ENCODE measurements at places on chromosomes 4 and X.

DNA sequence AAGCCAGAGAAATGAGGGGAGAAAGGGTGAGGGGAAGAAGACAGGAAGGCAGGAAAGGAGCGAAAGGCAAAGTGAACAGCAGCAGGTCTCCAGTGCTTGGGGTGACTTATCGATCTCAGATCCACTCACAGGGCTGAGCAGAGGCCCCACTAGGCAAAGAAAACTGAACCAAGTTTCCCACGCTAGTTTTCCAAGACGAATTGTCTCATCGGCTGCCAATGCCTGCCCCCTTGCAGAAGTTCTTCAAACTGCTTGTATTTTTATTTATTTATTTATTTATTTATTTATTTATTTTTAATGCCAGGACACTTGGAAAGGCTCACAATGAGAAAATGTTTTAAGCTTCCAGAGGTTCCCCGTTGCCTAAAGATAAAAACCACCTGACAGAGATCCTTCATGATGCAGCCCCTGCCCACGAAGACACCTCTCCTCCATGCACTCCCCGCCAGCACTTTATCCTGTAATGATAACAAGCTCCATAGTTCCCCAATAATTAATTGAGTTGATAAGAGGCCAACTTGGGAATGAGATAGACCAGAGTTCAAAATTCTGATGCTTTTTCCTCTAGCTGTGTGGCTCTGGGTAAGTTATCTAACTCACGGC lies 43.2 kb downstream of the QDPR start:
- DNase-seq = no peak

- no peak for DNase-seq
Observed at GRCh38 chrX:27600686-27601085, 10.5 kb downstream of the DCAF8L2 start.

DNA sequence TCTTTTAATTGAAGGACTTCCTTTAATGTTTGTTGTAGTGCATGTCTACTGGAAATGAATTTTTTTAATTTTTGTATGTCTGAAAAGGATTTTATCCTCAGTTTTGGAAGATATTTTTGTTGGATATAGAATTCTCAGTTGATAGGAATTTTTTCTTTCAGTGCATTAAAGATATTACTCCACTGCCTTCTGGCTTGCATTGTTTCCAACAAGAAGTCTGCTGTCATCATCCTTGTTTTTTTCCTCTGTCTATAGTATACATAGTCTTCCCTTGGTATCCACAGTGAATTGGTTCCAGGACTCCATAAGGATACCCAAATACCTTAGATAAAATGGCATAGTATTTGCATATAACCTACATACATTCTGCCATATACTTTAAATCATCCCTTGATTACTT lies 33.5 kb downstream of the SCD5 start:
- DNase-seq = no peak

GRCh38 chrX:9492901-9493300 lies 28.0 kb downstream of the TBL1X start:
- no peak for DNase-seq

- DNase-seq = no peak
Observed at GRCh38 chr4:45778514-45778913, 345.3 kb downstream of the GABRG1 start.

DNA sequence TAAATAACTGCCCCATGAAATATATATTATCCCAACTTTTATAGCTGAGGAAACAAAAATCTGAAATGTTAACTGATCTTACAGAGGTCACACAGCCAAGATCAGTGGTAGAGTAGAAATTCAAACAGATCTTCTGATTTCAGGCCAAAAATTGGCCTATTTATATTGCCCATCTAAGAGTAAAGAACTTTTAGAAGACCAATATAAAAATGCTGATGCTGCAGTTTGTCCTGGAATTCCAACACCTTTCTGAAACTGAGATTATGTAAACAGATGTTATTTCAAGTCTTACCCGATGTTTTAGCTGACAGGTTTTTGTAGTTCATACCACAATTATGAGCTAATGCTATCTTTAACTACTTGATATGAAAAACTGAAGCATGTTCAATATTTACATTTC lies 51.1 kb downstream of the SPANXN3 start:
- no peak for DNase-seq

GRCh38 chrX:70479247-70479921 lies 34.7 kb downstream of the DLG3 start:
- no peak for DNase-seq

- no peak for DNase-seq
Observed at GRCh38 chr4:93312299-93312698, 516.3 kb upstream of the ATOH1 start.

GRCh38 chrX:107076158-107076557 lies 42.5 kb downstream of the RBM41 start:
- no peak for DNase-seq

DNA sequence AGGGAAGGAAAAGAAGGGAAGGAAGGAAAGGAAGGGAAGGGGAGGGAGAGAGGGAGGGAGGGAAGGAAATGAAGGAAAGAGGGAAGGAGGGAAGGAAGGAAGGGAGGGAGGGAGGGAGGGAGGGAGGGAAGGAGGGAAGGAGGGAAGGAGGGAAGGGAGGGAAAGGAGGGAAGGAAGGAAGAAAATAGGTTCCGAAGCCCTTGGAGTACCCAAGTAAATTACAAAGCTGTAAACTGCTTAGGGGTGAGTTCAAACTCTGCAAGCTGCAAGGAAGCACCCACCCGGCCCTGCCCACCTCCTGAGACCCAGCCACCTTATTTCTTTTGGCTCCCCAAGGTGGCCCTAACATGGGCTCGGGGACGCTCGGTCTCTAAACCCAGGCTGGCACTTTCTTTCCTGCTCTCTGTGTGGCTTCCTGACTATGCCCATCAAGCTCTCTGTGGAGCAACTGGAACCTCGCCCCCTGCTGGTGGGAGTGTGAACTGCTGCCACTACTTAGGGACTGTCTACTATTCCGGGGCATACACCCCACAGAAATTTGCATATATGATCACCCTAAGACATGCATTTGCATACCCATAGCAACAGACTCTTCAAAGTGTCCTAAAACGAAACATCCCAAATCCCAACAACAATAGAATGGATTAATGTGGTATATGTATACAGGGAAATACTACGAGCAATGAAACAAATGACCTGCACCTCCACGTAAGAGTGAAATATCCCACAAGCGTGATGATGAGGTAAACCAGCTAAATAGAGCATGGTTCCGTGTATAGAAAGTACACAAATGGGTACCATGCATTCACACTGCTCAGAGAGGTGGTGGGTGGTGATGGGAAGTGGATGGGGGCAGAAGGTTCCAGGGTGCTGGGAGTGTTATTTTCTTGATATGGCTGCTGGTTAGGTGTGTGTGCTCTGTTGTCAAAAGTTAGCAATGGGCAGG lies 151.7 kb upstream of the TBL1X start:
- peak; percentile 72 for DNase-seq

DNA sequence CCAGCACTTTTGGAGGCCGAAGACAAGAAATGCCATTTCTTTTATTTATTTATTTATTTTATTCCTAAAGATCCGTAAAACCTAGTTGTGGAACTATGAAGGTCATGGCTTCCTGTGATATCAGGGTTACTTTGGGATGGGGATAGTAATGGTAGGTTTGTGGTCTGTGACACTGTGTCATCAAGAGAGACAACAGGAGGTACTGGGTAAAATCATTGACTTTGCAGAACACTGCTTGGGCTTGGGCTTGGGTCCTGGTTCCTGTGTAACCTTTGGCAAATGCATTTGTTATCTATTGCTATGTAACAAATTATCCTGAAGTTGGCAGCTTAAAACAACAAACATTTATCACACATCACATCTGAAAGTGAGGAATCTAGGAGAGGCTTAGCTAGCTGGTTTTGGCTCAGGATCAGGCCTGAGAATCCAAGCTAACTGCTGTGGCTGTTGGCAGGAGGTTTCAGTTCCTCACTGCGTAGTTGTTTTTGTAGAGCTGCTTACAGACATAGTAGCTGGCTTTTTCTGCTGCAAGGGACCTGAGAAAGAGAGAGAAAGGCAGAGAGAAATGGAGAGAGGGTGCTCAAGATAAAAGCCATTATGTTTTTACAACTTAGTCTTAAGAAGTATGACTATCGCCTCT lies 576.4 kb upstream of the SLIT2 start:
- DNase-seq = no peak

DNA sequence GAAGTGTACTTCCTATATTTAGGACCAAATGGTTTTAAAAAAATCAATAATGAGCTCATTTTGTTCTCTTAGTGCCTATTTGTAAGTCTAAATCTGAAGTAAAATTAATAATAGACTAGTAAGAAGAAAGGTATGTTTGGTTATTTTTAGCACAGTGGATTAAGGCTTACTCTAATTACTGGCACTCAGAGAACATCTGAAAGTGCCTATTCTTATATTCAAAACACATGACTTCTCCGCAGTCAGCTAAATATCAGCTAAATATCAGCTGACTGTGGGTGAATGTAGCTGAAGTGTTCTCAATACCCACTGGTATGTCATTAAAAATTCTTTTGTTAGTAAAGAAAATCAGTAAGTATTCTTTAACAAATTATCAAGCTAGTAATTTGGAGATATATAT lies 6.0 kb downstream of the AP1S2 start:
- DNase-seq = no peak

- DNase-seq = no peak
Observed at GRCh38 chr4:118797558-118798142, 38.3 kb downstream of the SEC24D start.

- DNase-seq = no peak
Observed at GRCh38 chr4:8637456-8637984, 45.0 kb downstream of the CPZ start.

- peak; percentile 57 for DNase-seq
Observed at GRCh38 chr4:15755321-15756155, 22.6 kb upstream of the CD38 start.

DNA sequence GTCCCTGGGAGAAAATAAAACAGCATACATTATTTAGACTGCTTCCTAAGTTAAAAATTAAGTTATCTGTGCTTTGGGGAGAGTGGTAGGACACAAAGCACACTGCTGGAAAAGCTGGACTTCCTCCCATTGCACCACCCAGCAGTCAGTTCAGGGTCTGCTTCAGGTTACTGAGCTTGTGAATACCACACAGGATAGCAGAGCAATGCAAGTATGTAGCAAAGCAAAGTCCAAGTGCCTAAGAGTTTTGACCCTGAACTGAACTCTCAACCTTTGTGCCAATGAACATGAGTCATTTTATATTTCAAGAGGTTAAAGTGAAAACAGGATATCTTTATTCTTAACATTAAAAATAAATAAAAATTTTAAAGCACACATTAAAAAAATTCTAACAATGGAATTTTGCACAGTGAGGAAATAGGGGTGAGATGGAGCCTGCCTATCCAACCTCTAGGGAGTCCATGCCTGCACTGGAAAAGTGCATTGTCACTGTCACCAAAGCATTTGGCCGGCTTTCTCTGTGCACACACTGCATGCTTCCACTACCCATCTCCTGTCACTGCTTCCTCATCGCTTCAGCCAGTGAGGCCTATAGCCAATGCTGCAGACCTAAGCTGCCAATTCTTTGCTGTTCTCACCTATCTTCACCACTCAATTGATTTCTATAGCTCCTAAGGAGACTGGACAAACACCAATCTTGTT lies 50.9 kb downstream of the ABCG2 start:
- no peak for DNase-seq

DNA sequence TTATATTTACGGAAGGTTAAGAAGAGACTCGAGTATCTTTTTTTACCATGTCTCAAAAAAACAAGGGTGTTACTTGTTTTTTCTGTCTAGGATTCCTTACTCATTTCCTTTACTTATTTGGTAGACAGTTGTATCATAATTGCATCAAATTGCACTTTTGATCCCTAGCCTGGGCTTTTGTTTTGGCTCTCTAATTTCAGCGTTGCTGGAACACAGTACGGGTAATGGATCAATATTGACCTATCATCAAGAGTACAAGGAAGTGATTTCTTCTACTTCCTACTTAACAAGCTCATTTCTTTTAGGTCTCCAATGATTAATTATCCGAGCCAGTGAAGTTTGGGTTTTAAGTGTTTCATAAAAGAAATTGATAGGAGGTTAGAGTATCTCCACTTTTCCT lies 16.8 kb downstream of the AIMP1 start:
- DNase-seq = no peak

GRCh38 chr4:122826079-122826527 lies 528 bp upstream of the FGF2 start:
- DNase-seq = no peak

Measured in CD4-positive, alpha-beta T cell treated with Interleukin-15 for 4 hours (primary cell).